ENCODE measurements at places on chromosomes 6 and 20.
A peak's percentile ranks its signal among the peaks of the same experiment; 100 is the strongest.

DNA sequence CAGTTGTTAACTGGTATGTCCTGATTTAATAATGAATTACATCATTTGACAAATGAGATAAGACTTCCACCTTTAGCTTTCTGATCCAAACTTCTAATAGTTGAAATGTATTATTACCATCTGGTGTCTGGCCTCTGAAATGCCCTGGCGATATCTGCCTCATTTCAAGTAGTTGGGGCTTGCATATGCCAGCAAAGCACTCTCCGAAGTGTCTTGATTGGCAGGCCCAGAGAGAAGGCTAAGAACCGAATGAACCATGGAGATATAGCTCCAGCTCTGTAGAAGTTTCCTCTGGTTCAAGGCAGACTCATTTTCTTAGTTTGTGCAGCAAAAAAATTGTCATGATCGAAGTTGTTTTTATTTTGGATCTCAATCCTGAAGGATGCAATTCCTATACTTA, 13.4 kb upstream of the HIVEP2 start:
- no peak for DNase-seq

- DNase-seq: peak; percentile 47
Observed at GRCh38 chr6:142926494-142927270, 18.3 kb downstream of the HIVEP2 start.

DNA sequence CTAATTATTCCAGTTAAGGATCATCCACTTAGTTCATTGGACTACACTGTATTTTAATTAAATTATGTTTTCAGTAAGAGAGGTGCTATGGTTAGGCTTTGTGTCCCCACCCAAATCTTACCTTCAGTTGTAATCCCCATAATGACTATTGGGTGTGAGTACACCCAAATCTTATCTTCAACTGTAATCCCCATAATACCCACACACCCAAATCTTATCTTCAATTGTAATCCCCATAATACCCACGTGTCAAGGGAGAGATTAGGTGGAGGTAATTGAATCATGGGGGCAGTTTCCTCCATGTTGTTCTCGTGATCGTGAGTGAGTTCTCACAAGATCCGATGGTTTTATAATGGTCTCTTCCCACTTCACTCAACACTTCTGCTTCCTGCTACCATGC, 208.0 kb upstream of the PHACTR1 start:
- DNase-seq: no peak

- DNase-seq: no peak
Observed at GRCh38 chr6:56837322-56837894, 117.5 kb upstream of the BEND6 start.

DNA sequence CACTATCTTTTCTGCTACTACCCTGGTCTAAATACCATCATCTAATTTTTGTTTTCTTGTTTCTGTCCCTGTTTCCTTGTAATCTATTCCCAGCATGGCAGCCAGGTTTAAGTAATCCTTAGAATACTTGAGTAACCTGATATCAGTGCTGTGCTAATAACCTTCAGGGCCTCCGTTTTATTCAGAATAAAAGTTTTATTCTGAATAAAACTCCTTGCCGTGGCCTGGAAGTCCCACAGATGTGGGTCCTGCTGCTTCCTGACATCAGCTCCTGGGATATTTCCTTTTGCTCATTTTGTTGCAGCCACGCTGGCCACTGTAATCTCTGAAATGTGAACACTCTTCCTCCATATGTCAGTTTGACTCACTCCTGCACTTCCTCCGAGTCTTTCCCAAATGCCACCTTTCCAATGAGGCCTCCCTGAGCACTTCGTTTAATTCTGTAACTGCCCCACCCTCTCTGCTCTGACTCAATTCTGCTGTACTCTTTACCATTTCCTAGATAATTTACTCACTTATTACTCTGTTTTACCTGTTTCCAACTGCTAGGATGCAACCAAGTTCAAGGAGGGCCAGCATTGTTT, 114.0 kb upstream of the FOXA2 start:
- no peak for DNase-seq

DNA sequence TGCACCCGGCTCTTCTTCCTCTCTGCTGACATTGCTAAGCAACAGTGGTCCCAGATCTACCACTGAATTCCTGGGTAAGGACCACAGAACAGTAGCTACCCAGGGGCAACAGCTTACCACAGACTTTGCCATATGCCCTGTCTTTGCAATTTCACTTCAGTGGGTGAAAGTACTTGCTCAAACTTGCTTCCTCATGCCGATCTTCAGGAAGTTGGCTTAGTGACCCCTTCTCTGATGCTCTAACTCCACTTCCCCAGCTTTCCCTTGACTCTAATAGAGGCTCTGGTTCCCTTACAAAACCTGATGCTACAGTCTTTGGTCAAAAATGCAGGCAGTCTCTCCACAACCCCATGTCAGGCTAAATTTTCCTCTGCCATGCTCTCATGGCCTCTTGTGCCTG, 3.3 kb upstream of the TAAR5 start:
- DNase-seq: no peak

- no peak for DNase-seq
Observed at GRCh38 chr20:44170816-44171410, 16.1 kb downstream of the JPH2 start.

GRCh38 chr6:133888929-133889556, at the start of gene TCF21:
Gene TCF21 (plus strand): TSS chr6:133889113. CDS start chr6:133889398, 285 bp downstream.
- no peak for DNase-seq

DNA sequence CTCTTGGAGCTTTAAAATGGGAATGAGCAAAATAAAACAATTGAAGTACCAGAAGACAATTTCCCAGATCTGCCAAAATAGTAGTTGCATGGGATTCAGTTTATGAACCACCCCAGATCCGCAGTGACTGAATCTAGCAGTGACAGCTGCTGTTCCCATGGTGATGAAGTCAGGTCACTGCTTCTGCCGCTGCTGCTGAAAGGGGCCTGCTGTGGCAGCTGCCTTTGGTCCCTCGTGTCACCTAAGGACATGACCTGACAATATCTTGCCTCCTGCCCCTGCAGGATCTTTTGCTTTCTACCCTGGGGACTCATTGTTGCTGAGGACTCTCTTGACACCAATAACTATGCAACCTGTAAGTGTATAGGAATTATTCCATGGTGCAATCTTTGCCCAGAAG, 34.3 kb upstream of the OGFRL1 start:
- DNase-seq: no peak

GRCh38 chr6:170063851-170064602, 226.9 kb downstream of the DLL1 start:
- no peak for DNase-seq

DNA sequence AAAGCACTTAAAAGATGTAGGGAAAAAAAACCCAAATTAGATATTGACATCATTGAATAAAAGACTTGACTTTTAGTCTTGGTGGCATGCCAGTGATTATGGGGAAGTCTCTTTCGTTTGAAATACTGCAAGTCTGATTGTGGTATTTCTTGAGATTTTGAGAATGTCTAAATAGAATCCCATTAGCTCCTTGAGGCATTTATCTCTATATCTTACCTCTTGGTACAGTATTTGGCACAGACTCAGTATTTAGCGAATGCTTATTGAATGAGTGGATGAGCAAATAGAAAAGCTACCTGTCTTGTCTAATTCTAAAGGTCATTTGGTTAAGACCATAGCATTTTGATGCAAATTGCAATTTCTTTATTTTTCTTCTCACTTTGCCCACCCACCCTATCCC, 156.5 kb downstream of the TFAP2B start:
- DNase-seq: no peak

- DNase-seq: no peak
Observed at GRCh38 chr6:7920425-7920824, 9.8 kb upstream of the TXNDC5 start.

DNA sequence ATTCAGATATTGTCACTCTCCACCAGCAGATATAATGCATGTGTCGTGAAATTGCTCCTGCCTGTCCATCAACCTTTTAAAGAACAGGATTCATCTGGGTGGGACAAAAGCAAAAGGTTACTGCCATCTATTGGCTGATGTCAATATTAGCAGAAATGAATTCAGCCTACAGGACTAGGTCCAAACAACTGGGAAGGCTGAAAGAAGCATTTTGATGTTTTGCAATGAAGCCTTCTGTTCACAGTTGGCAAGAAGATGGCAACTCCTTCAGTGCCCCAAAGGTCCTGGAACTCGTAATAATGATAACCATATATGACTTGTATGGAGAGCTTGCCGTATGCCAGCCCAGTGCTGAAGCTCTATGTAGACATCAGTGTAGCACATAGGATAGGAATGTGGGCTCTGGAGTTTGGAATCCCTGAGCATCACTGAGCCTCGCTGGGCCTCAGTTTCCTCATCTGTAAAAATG, 7.5 kb downstream of the BCAS1 start:
- no peak for DNase-seq

DNA sequence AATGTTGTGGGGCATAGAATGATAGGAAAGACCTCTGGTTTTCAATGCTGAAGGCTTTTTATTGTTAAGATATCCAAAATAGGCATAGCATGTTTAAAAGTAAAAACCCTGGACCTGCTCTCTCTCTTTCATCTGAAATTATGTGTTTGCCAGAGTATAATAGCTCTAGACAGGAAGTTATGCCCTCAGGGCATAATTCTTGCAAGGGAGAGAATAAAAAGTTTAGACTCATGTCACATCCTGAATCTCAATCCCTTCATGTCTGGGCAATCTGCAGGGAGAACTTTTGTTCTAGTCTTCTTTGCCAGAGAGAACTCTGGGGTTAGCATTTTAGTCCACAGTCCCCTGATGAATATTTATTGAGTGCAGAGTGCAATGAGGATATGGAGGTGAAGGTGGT, 297.3 kb upstream of the FLRT3 start:
- no peak for DNase-seq

- DNase-seq: no peak
Observed at GRCh38 chr20:54474866-54475265, 527 bp upstream of the DOK5 start.

Data from activated CD8-positive, alpha-beta memory T cell treated with anti-CD3 and anti-CD28 coated beads for 4 hours (primary cell).